GM23338 (cell line): ENCODE measurements at places on chromosomes 12 and 14. TPM values are rescaled to one million over a fixed set of nuclear protein-coding genes. Genes with fewer than 3 reads are reported as not detected.

The TRIM9 gene
- 6.2 and 8.4 TPM in 2 replicates for total RNA-seq

The IFNG gene
- not detected in 2 replicates for total RNA-seq

The HOXC9 gene
- total RNA-seq, result not detected in 2 replicates

The FAM90A1 gene
- 0.14 TPM in 1 of 2 replicates, not detected in the other for total RNA-seq

The KCNK13 gene
- total RNA-seq, result 0.89 and 1.0 TPM in 2 replicates

The RNF212B gene
- total RNA-seq, result not detected in 2 replicates

The LHX5 gene
- not detected in 2 replicates for total RNA-seq

The PIK3C2G gene
- not detected in 2 replicates for total RNA-seq

The MYRFL gene
- total RNA-seq, result 0.82 and 2.3 TPM in 2 replicates

The KRT82 gene
- not detected in 2 replicates for total RNA-seq

The ESPL1 gene
- total RNA-seq, result 39.6 and 56.5 TPM in 2 replicates

The SMCO2 gene
- total RNA-seq, result not detected in 2 replicates

GRCh38 chr14:69373104-69373503 lies 25.0 kb downstream of the ERH start:
- no peak overlapping the region for H3K4me3 ChIP-seq
- H3K36me3 ChIP-seq, result peaks cover 15% of the 10 kb centered on the region
- no peak overlapping the region for H3K27ac ChIP-seq
- H3K4me1 ChIP-seq, result no peaks in the 10 kb centered on the region
- no peak for DNase-seq

- no peak overlapping the region for H3K4me3 ChIP-seq
- H3K4me1 ChIP-seq, result peaks cover 15% of the 10 kb centered on the region
- DNase-seq, result no peak
- H3K36me3 ChIP-seq, result no peaks in the 10 kb centered on the region
These were observed 153.1 kb upstream of the CCND2 start for GRCh38 chr12:4120316-4120917.

- H3K27me3 ChIP-seq, result no peaks in the 10 kb centered on the region
- DNase-seq, result no peak
- no peaks in the 10 kb centered on the region for H3K36me3 ChIP-seq
These were observed 90.3 kb downstream of the DUSP6 start for GRCh38 chr12:89261982-89262381.

GRCh38 chr12:98845957-98846356 lies 200.9 kb downstream of the APAF1 start:
- H3K4me3 ChIP-seq, result no peak overlapping the region
- DNase-seq, result no peak
- H3K27me3 ChIP-seq, result no peaks in the 10 kb centered on the region
- H3K4me1 ChIP-seq, result no peaks in the 10 kb centered on the region

- H3K27me3 ChIP-seq, result no peaks in the 10 kb centered on the region
- H3K27ac ChIP-seq, result no peak overlapping the region
- H3K36me3 ChIP-seq, result no peaks in the 10 kb centered on the region
- no peak overlapping the region for H3K4me3 ChIP-seq
- no peaks in the 10 kb centered on the region for H3K4me1 ChIP-seq
These were observed 43.6 kb downstream of the HCAR2 start for GRCh38 chr12:122659579-122659978.

DNA sequence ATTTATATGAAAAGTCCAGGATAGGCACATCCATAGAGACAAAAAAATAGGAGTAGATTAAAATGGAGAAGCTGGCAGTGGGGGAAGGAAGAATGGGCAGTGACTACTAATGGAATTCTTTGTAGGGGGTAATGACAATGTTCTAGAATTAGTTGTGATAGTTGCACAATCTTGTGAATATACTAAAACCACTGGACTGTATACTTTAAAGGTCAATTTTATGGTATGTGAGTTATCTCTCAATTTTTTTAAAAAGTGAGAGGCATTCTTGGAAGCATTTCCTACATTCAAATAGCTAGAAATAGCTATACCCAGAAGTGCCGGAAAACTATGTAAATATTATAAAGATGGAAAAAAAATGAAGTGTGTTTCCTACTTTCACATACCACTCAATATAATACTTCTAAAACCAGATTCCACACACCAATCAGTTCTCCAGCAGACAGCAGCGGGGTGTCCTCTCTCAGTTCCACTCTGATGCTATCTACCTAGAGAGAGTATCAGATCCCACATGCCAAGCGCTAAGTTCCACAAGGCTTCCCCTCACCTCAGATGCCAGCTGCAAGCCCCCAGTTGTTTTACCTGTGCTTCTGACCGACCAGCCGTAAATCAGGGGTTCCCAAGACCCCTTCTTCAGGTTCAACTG lies 41.7 kb upstream of the NID2 start:
- H3K4me1 ChIP-seq, result no peaks in the 10 kb centered on the region
- no peak overlapping the region for H3K4me3 ChIP-seq
- no peaks in the 10 kb centered on the region for H3K27me3 ChIP-seq
- no peak overlapping the region for H3K27ac ChIP-seq

- DNase-seq, result no peak
- H3K36me3 ChIP-seq, result no peaks in the 10 kb centered on the region
- peaks cover 11% of the 10 kb centered on the region; the same call in 1 of the 2 replicates for H3K4me1 ChIP-seq
- H3K27ac ChIP-seq, result no peak overlapping the region
These were observed 42.5 kb upstream of the OTOGL start for GRCh38 chr12:80056845-80057244.

DNA sequence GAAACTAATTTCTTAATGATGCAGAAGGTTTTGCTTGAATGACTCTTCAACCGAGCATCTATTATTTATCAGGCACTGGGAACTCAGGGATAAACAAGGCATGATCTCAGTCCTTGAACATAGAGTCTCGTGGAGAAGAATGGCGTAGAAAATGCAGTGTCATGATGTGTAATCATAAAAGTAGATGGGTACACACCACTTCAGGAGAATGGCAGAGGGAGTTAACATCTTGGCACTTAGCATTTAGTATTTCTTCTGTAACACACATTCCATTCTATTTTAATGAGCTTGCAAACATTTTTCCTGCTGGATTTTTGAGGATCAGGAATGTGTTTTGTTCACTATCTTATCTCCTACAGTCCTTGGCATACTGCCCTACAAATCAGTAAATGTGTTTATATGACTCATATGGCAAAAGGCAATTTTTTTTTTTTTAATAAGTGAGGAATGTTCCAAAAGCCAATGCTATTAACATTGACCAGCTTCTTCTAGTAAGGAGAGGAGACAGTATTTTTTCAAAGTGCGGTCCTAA lies 3.8 kb downstream of the TXNRD1 start:
- no peak for DNase-seq
- H3K4me1 ChIP-seq, result peaks cover 5% of the 10 kb centered on the region; the same call in 1 of the 2 replicates
- peaks cover 17% of the 10 kb centered on the region for H3K27me3 ChIP-seq

DNA sequence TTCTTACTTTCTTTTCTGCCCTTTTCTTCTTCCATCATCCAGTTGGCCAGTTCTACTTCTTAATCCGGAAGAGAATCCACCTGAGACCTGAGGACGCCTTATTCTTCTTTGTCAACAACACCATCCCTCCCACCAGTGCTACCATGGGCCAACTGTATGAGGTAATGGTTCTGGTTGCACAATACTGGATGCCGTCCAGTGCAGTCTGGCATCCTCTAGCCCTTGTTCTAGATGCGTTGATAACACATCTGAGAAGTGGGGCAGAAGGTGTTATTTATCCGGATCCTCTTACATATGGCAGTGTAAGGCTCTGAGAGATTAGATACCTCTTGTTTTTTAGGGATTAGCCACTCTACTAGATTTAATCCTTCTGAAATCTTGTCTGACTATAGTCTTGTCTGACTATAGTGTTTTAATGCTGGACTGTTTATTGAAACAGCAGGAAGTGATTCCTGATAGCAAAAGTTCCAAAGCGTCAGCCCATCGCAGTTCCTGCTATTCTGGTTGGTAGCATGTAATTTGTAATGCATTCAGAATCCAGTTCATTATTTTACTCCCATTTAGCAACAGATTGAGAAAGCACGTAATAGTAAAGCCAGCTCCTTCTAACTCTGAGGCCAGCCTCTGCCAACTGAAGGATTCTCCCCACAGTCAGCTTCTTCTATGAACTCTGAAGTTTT lies 7.9 kb downstream of the GABARAPL1 start:
- H3K4me3 ChIP-seq, result no peak overlapping the region
- no peaks in the 10 kb centered on the region for H3K27me3 ChIP-seq
- H3K27ac ChIP-seq, result no peak overlapping the region
- DNase-seq, result no peak

GRCh38 chr12:90593596-90594295 lies 361.2 kb downstream of the CCER1 start:
- no peaks in the 10 kb centered on the region for H3K27me3 ChIP-seq
- H3K27ac ChIP-seq, result no peak overlapping the region
- no peaks in the 10 kb centered on the region for H3K4me1 ChIP-seq
- no peaks in the 10 kb centered on the region for H3K36me3 ChIP-seq

- no peak overlapping the region for H3K4me3 ChIP-seq
- no peaks in the 10 kb centered on the region for H3K27me3 ChIP-seq
- no peak for DNase-seq
- H3K27ac ChIP-seq, result no peak overlapping the region
These were observed 129.2 kb upstream of the ARHGAP5 start for GRCh38 chr14:31947680-31948595.

DNA sequence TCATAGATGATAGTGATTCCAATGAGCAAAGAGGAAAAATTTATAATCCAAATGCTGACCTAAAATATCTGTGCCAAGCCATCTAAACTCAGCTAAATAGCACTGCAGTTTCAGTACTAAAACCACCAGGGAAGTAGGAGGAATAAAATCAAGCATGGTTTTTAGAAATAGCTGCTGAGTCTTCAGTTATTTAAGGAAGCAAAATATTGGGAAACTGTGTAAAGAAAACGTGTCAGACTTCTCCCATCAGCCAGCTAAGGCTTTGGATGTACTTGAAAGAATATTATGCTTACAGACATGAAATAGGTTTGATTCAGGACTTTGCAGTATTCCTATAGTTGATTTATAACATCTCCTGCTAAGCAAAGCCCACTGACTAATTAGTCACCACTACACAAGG lies 24.7 kb downstream of the CLEC2D start:
- no peak for DNase-seq
- peaks cover 12% of the 10 kb centered on the region for H3K36me3 ChIP-seq

DNA sequence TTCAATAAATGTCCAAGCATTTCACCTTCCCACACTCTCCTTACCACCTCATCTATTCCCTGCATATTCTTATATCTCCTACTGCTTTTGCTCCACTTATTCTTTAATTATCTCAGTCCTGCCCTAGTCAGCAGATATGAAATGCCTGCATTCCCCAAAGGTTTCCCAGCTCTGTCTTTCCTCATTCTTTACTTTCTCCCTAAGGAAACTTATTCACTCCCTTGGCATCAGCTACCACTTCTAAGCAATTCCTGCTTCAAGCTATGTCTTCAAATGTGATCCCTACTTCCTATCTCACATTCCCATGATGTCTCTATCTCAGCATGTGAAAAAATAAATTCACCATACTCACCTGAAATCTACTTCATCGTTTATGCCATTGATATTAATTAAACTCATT lies 111.8 kb downstream of the CAPZA3 start:
- H3K4me1 ChIP-seq, result no peaks in the 10 kb centered on the region
- H3K27ac ChIP-seq, result no peak overlapping the region
- DNase-seq, result no peak

DNA sequence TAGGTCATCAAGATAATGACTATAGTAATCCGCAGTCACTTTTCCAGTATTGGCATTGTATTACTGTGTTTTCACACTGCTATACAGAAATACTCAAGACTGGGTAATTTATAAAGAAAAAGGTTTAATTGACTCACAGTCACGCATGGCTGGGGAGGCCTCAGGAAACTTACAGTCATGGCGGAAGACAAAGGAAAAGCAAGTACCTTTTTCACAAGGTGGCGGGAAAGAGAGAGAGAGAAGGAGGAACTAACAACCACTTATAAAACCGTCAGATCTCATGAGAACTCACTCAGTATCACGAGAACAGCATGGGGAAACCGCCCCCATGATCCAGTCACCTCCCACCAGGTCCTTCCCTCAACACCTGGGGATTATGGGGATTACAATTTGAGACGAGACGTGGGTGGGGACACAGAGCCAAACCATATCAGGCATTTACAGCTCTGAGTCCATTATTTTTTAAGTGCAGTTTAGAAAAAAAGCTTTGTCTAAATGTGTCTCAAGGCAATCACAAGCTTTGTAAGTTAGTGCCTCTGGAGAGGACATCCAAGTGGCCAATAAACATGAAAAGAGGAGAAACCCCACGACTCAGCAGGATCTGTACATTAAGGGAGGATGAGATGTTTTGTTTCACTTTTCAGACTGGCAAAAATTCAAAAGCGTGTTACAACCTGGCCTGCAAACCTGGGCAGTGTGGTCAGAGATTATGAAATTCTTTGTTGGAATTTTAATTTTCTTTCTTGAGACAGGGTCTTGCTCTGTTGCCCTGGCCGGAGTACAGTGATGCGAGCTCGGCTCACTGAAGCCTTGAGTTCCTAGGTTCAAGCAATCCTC lies 82.0 kb downstream of the DNAH10 start:
- DNase-seq, result no peak
- no peak overlapping the region for H3K27ac ChIP-seq
- no peaks in the 10 kb centered on the region for H3K4me1 ChIP-seq
- no peaks in the 10 kb centered on the region for H3K27me3 ChIP-seq

DNA sequence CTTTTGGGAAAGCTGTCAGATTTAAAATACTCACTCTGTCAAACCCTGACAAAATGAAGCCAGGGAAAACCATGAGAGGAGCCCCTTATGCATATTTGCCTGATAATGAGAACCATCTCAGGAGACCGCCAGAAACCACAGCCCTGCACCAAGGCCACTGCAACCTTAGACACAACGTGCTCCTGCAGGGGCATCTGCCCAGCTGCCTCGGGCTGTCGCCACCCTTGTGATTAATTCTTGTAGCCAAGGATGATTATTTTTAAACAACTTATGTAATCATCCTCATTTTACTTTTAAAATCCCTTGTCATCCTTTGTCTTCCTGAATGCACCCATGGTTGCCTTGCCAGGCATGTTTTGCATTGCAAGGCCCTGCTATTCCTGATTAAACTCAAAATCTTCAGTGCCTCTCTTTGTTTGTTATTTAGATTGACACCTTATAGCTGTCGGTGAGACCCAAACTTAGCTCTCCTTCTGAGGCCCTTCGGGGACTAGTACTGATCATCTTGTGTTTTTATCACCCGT lies 766.4 kb upstream of the TMEM132C start:
- no peak overlapping the region for H3K27ac ChIP-seq
- no peaks in the 10 kb centered on the region; the same call in 1 of the 2 replicates for H3K4me1 ChIP-seq
- no peak for DNase-seq
- no peaks in the 10 kb centered on the region; the same call in 1 of the 2 replicates for H3K36me3 ChIP-seq
- no peaks in the 10 kb centered on the region for H3K27me3 ChIP-seq

DNA sequence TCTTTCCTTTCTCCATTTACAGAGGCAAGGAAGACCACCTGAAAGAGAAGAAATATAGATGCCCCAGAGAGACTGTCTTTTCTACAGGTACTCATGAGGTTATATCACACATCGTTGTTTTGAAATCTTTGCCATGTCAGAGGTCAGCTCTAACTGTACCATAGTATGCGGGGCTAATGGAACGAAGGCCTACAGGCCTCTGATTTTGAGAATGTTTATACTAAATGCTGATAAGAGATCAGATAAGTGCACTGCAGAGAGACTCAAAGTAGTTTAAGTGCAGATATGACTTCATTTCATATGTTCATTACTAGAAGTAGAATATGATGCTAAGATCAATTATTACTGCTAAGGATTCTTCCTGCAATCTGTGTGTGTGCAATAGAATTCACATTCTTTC lies 1005.0 kb downstream of the GALC start:
- H3K27me3 ChIP-seq, result no peaks in the 10 kb centered on the region
- no peak overlapping the region for H3K4me3 ChIP-seq
- no peak overlapping the region for H3K27ac ChIP-seq
- H3K36me3 ChIP-seq, result no peaks in the 10 kb centered on the region

GRCh38 chr12:72018036-72018435 lies 79.4 kb downstream of the TPH2 start:
- no peak overlapping the region for H3K4me3 ChIP-seq
- no peak for DNase-seq
- H3K27me3 ChIP-seq, result no peaks in the 10 kb centered on the region
- peaks cover 7% of the 10 kb centered on the region; the same call in 1 of the 2 replicates for H3K4me1 ChIP-seq
- H3K36me3 ChIP-seq, result no peaks in the 10 kb centered on the region
